ENCODE measurements at places on chromosomes 12 and 14.

GRCh38 chr12:47862881-47863280 lies 41.9 kb downstream of the VDR start:
- DNase-seq, result peak; percentile 41

DNA sequence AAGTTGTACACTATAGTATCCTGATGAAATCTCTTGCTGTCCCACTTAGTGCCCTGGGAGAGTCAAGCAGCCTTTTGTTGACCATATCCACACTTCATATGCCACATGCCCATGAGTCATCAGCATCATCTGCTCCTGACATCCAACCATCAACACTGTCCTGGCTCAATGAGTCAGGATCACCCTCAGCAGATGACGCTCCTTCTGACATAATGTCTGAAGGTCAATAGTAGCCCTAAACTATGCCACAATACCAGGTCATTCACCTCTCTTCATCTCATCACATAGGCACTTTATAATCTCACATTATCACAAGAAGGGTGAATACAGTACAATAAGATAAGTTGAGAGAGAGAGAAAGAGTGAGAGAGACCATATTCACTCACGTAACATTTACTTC lies 369.0 kb upstream of the FAR2 start:
- DNase-seq, result no peak

GRCh38 chr14:23638414-23639047 lies 2.4 kb downstream of the DHRS2 start:
- DNase-seq, result no peak

DNA sequence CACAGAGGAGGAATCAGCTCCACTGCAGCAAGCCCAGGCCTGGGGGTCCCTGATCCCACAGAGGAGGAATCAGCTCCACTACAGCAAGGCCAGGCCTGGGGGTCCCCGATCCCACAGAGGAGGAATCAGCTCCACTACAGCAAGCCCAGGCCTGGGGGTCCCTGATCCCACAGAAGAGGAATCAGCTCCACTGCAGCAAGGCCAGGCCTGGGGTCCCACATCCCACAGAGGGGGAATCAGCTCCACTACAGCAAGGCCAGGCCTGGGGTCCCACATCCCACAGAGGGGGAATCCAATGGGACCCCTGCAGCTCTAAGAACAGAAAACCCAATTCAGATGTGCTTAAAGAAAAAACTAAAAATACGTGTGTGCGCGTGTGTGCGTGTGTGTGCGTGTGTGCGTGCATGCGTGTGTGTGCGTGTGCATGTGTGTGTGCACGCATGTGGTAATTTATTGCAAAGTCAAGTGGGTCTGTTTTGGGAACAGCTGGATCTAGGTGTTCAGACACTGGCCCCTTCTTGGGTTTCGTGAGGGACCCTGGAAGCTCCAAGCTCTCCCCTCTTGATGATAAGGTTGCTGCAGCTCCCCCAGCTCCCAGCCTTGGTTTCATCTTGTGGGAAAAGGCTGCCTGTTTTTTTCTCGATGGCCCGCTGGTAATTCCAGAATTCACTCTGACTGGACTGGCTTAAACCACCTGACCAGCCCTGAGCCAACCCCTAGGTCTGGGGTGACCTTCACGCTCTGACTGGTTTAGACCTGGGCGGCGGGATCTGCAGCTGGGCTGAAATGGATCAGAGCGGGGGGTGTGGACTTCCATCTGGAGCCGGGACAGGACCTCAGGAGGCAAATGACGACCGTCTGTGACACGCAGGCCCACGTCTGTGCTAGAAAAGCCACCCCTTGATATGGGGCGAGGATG lies 47.1 kb downstream of the GALNT9 start:
- no peak for DNase-seq

GRCh38 chr12:109273354-109273753 lies 35.7 kb downstream of the FOXN4 start:
- no peak for DNase-seq

- DNase-seq, result peak; percentile 71
These were observed 51.8 kb upstream of the MMP17 start for GRCh38 chr12:131776237-131776889.

DNA sequence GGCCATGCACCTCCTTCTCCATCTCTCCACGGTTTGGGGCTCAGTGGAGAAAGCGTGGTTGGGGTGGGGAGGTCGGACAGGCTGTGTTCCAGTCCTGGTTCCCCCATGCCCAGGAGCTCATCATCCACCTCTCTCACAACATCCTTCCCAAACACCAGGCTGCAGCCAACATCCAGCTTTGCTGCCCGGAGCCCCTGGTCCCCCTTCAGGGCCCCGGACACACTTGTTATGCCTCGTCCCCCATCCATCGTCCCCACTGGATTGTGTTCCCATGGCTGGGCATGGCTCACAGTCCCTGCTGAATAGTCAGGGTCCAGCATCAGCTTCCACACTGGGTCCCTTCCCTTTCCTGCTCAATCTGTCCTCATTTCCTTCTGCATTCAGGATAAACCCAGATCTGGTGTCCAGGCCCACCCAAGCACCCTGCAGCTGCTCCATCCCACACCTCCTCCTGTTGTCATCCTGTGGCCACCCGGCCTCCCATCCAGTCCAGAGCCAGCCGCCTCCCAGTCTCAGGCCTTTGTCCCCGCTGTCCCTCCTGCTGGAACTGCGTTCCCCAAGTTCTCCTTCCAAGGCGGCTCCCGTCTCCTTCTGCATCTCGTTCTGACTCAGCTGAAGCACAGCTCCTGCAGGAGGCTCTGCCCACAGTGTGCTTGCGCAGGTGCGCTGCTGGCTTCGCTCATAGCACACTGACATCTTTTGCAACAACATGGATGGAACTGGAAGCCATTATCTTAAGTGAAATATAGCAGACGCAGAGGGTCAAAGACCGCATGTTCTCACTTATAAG lies 211.4 kb upstream of the RTL1 start:
- no peak for DNase-seq

DNA sequence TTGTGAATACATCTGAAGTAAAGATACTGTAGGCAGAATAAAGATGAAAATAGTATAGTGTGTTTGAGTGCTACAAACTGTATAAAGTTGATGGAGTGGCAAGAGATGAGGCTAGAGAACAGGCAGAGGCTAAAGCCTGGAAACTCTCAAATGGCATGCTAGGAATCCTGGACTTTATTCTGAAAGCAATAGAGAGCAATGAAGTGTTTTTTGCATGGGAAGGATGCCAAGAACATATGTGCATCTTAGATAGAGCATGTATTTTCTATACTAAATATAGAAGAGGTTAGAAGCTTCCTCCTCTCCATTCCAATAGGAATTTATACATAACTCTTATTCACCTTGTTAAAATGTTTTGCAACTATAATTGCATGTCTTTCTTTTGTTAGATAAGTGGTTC lies 86.3 kb upstream of the TMTC2 start:
- DNase-seq, result no peak

DNA sequence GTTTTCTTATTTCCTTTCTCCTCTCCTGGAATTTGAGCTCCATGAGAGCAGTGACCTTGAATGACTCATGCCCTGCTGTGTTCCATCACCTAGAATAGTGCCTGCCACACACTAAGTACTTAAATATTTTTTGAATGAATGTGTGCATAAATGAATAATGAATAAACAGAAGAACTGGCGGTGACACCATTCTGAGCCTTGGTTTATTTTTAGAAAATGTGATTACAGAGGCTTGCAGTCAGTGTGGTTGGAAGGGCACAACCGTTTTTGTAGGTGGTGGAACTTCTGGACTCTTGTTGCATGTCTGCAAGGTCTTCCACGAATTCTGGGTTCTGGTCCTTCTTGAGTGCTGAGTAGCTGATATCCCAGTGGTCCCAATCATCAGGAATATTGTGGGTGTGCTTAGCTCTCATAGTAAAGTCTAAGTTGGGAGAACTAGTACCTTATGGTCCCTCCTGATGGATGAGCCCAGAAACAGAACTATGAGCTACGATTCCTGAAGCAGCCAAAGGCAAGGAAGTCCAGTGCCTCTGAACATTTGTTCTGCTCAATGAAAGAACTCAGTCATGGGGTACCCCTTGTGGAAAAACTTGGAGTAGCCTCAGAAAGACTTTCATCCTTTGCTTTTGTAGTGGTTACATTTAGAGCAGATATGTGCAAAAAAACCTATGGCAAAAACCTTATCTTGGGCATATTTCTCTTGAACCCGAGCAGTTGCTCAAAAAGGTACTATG lies 28.8 kb upstream of the BHLHE41 start:
- no peak for DNase-seq

- DNase-seq, result no peak
These were observed 373.6 kb downstream of the DIO2 start for GRCh38 chr14:79837699-79838098.

DNA sequence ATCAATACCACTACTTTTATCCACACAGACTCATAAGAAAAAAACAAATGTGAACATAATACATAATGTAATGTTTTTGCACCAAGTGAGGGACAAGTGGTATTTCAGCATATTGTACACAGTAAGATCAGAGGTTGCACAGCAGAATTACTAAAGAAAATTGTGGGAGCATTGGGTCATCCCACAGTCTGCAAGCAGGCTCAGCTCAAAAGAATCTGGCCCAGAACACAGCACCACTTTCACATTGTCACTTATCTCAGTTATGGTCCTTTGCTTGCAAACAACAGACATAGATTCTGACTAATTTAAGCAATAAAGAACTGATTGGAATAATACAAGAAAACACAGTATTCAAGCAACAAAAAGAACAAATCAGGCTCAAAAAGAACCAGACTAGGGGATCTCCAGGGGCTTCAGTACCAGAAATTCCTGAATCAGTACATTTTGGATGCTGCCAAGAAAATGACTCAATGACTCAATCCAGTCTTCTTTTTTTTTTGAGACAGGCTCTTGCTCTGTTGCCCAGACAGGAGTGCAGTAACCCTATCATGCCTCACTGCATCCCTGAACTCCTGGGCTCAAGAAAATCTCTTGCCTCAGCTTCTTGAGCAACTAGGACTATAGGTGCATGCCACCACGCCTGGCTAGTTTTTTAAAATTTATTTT lies 42.9 kb upstream of the EEA1 start:
- no peak for DNase-seq

- no peak for DNase-seq
These were observed 105.0 kb downstream of the SNAPC1 start for GRCh38 chr14:61866932-61867920.

Measured in spleen (tissue), 13 donors.